CD4-positive, alpha-beta T cell treated with Interferon gamma for 1 hour (primary cell): ENCODE measurements at places on chromosomes 13 and 19.

- no peak for DNase-seq
These were observed 261.3 kb downstream of the ATP8A2 start for GRCh38 chr13:25633093-25633492.

GRCh38 chr13:71773531-71773930 is 93.5 kb downstream of the DACH1 start:
- no peak for DNase-seq

DNA sequence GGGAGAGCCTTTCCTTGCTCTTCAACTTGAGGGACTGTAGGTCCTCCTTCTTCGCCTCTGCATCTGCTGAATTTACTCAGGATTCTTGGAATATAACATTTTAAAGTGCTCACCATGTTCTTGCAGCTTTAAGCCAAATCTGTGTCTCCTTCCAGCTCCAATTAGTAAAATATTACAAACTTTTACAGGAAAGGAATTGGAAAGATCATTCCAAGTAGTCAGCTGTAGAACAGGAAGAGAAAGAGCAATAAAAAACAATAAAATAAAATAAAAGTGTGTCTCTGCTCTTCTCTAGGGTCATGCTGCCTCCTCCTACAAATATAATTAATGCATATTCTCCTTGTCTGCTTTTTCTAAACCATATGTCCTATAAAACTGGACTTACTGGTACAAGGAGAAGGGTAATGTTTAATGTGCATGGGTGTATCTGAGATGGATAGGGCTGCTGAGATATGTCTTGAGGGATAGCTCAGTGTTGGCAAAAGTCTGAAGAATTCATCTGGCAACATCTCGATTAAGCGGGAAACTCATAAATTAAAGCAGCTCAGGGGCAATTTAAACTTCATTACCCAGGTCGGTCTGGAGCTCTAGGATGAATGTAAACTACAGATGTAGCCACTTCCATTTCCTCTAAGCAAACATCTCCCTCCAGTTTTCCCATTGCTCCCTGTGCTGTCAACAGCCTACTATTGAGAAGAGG is 25.0 kb downstream of the ENOX1 start:
- no peak for DNase-seq

- no peak for DNase-seq
These were observed 485.3 kb downstream of the SLITRK6 start for GRCh38 chr13:85313761-85314503.

GRCh38 chr19:16244091-16244490 is 46.4 kb downstream of the AP1M1 start:
- no peak for DNase-seq

DNA sequence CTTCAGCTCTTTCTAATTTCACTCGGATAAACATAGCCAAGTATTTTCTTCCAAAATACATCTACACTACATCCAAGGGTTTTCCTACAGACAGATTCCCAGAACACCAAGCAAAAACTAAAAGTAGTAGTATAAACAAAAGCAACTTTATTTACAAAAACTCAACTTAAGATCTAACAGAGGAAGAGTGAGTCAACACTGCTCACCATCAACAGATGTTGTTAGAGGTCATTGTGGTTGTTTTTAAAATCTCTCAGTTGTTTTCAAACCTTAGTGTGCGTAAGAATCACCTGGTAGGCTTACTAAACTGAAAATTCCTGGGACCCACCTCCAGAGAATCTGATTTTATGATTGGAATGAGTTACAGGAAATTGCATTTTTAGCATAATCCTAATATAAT is 631.7 kb upstream of the SGCG start:
- DNase-seq, result no peak

- DNase-seq, result no peak
These were observed 4.4 kb downstream of the TMEM86B start for GRCh38 chr19:55224038-55224665.

- DNase-seq, result no peak
These were observed 58.2 kb downstream of the TSHZ3 start for GRCh38 chr19:31290931-31291590.

DNA sequence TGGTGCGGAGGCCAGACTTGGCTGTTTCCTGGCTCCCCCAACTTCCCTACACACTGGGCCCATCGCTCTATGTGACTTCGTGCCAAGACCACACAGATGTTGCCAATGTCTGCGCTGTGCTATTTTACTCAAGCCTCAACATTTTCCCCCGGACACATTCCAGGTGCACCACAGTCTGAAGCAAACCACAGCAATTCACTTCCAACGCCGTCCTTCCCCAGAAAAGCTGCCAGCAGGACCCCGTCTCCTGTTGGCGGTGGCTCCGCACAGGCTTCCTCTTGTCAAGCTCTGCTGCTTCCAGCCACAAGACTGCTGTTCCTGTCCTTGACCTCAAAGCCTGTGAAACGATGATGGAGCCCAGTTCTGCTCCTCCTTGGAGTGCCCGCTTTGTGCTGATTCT is 100.7 kb downstream of the CRYL1 start:
- no peak for DNase-seq

DNA sequence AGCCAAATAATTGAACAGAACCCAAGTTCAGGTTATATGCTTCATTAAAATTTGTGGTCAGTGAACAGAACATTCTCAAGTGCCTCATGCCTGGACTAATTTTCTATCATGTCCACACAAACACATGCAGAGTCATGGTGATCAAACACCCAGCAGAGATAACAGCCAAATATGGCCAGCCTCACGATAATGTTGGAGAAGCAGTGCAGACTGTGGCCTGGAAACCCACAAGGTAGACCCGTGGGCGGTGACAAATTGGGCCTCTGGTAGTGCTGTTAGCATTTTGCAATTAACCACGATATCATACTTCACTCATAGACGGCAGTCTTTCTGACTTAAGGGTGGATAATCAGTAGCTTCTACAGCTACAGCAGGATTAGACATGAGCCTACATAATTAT is 35.0 kb upstream of the VWA8 start:
- DNase-seq, result peak; percentile 1

GRCh38 chr19:44685877-44686276 is 13.1 kb upstream of the CEACAM16 start:
- no peak for DNase-seq

DNA sequence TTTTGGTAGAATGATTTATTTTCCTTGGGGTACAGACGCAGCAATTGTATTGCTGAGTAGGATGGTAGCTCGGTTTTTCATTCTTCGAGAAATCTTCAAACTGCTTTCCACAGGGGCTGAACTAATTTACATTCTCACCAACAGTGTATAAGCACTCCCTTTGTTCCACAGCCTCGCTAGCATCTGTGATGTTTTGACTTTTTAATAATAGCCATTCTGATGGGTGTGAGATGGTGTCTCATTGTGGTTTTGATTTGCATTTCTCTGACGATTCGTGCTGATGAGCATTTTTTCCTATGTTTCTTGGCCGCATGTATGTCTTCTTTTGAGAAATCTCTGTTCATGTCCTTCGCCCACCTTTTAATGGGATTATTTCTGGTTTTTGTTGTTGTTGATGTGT is 54.8 kb upstream of the UQCRFS1 start:
- no peak for DNase-seq

GRCh38 chr13:91264484-91264883 is 83.0 kb upstream of the MIR17HG start:
- DNase-seq, result no peak

- DNase-seq, result no peak
These were observed at the start of gene CBLC for GRCh38 chr19:44777715-44778347. Gene CBLC (plus strand): TSS chr19:44777890. CDS start chr19:44777932, 42 bp downstream.

GRCh38 chr19:739998-740715 is 10.8 kb upstream of the MISP start:
- DNase-seq, result no peak

- no peak for DNase-seq
These were observed 98.4 kb downstream of the ANKRD10 start for GRCh38 chr13:110816500-110816899.

DNA sequence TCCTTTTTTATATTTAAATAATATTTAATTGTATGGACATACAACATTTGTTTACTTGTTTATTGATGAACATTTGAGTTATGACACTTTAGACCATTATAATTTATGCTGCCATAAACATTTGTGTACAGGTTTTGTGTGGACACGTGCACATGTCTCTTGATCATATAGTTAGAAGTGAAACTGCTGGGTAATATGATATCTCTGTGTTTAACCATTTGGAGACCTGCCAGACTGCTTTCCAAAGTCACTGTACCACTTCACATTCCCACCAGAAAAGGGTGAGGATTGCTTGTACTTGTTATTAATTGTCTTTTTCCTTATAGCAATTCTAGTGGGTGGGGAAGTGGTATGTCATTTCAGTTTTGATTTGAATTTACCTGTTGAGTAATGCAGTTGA is 145.6 kb upstream of the KLHL1 start:
- no peak for DNase-seq

GRCh38 chr19:38277549-38277948 is 13.2 kb downstream of the SPINT2 start:
- no peak for DNase-seq

DNA sequence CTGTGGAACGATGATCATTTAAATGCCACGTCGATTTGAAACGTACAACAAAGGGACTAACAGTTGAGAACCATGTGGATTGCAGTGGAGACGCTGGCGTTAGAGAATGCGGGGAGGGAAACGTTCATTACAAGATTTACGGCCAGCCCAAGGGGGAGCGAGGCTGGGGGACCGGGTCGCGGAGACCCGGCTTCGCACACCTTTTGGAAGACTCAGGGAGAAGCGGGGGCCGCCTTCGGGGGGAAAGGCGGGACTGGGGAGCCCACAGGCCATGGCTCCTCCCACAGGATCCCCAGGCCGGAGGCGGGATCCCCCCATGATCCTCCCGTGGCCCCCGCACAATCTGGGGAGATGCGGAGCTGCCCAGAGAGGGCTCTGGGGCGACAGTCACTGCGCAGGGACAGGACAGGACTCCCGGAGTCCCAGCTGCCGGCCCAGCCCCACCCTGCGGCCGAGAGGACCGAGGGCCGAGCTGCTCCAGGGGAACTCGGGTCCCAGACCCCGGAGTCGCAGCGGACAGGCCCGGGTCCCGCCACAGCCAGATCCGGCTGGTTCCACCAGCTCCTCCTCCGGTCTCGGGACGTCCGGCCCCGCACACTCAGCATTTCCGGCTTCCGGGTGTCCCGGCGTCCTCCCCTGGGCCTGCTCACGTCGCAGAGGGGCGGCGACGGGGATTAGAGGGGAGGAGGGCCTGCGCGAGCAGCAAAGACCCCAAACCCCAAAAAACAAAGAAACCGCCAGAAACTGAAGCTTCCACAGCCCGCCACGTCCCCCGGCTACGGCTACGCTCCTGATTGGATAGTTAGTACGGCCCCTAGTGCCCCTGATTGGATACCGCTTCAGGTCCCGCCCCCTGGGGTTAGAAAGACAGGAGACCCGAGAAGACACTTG is 21.1 kb upstream of the OR10H1 start:
- peak; percentile 95 for DNase-seq

GRCh38 chr13:94413598-94413944 is 65.9 kb downstream of the DCT start:
- DNase-seq, result no peak

DNA sequence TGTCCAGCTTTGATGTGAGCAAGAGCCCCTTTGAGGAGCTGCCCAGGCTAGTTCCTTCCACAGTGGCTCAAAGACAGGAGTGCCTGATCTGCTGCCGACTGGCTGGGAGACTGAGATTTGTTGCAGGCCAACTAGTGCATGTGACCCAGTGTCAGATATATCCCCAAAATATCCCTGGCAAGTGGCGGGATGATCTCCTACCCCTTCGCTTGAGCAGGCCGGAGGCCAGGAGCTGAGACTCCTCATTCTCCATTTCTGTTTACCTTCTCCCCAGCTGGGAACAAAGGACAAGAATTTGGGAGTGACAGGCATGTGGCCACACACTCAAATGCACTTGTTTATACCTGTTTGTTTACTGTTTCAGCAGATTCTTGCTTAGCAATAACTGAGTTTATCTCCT is 37.1 kb upstream of the XPO4 start:
- DNase-seq, result no peak

DNA sequence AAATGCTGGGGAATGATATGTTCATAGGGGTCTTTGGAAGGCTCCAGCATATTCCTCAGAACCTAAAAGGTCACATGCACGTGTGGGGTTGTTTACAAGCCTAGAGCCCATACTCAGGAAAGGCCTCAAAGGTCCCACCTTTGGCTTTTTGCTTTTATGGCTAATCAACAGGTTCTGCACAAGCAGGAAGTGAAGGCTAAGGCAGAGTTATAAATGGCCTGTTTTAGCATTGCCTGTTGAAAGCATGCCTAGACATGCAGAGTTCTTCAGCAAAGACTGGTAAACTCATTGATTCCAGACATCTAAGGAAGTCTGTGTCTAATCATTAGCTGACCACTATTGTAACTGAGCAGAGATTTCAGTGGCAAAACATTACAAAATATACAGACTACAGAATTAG is 198.3 kb downstream of the KCNRG start:
- DNase-seq, result no peak

- DNase-seq, result no peak
These were observed 40.2 kb downstream of the CCNE1 start for GRCh38 chr19:29851769-29852521.

DNA sequence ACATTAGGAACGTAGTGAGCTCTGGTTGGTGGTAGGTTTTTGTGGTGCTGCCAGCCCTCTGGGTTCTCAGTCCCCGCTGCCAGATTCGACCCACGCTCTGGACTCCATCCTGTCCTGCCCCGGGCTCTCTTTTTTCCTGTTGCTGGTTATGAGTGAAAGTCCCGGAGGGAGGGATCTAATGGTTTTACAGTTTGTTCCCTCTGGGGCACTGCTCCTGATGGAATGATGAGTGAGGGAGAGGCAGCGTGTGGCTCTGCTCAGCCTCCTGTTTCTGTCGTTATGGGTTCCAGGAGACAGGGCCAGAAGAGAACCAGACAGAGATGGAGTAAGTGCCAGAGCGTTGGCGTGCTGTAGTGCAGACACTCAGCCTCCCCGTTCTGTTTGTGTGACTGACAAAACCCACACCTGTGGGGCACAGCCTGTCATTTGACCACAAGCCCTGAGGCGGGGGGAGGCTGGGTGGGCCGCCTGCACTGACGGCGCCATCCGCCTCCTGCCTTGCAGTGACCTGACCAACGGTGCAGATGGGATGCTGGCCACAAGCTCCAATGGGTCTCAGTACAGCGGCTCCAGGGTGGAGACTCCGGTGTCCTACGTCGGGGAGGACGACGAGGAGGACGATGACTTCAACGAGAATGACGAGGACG is 18.3 kb downstream of the ATP4B start:
- DNase-seq, result no peak

DNA sequence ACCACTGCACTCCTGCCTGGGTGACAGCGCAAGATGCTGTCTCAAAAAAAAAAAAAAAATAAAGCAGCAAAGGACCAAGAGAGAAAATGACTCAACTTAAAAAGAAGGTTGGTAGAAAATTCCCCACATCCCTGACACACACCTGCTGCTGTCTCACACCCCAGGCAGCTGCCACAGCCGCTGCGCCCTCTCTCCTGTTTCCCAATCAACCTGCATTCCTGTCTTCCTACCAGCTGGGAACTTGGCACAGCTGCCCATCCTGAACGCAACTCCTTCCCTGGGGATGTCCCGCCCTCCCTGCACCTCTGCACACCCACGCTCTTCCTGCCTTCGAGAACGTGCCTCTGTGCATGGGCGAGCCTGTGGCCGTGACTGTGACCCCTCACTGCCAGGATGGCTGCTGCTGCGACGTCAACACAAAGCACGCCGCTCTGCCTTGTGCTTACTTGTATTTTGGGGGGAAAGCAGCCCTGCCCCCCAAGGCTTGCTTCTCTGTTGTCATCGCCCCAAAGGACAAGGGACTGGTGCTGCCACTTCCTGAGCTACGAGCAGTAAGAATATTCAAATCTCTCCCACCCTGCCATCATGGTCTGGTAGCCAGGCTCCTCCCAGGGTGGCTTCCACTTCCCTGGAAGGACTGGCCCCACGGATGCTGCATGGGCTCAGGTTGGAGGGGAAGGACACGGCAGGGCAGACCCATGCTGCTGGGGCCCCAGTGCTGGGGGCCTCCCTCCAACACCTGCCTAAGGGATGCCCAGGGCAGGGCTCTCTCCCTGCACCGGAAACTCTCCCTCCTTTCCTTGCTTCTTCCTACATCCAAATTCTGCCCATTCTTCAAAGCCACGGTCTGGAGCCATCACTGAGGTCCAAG is 20.7 kb downstream of the SH3GL1 start:
- DNase-seq, result peak; percentile 42
